ENCODE measurements at places on chromosomes 1 and 21.
A peak's percentile ranks its signal among the peaks of the same experiment; 100 is the strongest.

- no peak for DNase-seq
These were observed 66.7 kb downstream of the PATJ start for GRCh38 chr1:61808968-61809367.

- no peak for DNase-seq
These were observed 302.8 kb downstream of the NCAM2 start for GRCh38 chr21:21301013-21301412.

DNA sequence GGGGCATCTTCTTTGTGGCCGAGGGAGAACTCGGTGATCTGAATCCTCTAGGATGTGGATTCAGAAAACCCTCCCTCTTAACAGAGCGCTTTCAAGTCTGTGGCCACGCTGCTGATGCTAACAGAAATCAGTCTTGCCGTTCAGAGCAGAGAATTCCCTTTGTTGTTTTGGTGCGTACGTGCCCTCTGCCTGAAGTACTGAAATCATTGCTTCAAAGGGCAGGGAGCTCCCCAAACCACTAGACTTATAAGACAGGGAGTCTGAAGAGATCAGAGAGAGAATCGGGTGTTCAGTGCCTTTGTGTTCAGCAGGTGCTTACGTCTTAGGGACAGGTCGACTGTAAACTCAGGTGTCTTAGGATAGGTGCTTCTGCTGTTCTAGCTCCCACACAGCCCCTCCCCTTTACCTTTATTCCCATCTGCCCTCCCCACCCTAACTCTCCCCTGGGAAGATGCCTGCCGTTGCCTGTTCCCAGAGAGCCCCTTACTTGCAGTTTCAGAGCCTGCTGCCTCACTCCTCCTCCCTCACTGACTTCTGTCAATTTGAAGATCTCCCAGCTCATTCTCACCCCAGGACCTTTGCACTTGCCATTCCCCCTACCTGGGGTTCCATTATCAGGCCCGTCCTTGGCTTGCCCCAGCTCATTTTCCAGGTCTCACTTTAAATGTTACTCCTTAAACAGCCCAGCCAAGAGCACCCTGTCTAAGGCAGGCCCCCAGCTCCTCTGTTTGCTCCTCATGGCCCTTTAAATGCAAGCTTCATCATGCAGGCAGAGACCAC lies 143.0 kb downstream of the CAMTA1 start:
- no peak for DNase-seq

DNA sequence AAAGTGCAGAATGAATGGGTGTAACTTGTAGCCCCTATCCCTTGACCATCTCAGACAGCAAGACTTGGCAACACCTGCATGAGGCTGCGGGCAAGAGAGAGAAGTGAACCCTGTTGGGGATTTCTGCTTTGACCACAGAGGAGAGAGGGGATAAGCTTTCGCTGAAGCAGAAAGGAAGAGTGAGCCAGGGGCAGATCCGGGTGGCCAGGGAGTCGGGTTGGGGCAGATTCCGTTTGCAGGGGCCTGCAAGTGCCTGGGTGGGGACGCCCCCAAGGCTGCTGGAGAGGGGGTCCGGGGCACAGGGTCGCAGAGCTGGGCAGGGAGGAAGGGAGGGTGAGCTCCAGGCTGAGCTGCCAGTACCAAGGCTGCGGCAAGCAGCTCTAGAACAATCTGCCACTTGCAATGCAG lies 25.3 kb upstream of the PIK3CD start:
- DNase-seq, result peak; percentile 66
